ENCODE measurements at places on chromosomes 1 and 21.
A peak's percentile ranks its signal among the peaks of the same experiment; 100 is the strongest.

DNA sequence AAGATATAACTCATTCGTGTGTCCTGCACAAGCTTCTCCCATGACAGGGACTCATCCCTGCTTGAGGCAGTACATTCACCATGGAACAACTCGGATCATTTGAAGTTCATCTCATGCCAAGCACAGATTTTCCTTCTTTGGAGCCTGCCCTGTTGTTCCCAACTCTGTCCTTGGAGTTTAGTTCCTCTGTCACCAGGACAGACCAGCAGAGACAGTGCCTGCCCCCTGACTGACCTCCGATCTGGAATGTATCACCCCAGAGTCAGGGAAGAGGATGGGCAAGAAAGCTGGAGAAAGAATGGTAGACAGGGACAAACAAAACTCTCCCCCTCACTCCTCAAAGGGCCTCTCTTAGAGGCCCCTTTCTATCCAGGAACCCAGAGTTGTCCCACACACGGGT, 5.0 kb downstream of the SHISAL2A start:
- DNase-seq = no peak

GRCh38 chr1:3410142-3410925, 44.1 kb upstream of the ARHGEF16 start:
- DNase-seq = no peak

DNA sequence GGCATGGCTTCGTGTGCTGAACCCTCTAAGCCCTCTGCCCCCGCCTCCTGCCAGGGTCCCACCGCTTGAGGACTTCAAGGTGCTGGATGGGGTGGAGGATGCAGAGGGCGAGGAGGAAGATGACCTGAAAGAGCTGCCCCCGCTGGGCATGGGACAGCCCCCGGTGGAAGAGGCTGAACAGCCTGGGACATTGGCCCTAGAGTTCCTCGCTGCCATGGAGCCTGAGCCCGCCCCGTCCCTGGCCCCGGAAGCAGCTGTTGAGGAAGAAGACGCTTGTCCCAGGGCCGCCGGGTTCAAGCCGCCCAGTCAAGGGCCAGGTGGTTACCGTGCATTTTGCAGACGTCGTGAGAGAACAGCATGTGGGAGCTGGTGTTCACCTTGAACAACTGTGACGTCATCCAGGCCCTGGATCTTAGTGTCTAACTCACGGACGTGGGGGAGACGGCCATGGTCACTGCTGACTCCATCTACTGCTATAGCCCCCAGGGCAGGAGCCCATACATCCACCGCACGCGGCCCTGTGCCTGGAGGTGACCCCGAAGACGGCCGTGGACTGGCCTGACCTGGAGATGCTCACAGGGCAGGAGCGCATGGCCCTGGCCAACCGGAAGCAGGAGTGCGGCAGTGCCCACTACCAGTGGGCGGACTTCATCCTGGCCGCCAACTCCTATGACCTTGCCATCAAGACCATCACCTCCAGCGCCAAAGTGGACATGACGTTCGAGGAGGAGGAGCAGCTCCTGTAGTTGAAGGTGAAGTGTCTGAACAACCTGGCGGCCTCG, 90.1 kb downstream of the PPP1R12B start:
- DNase-seq = no peak

GRCh38 chr1:233240829-233241682, 54.5 kb downstream of the PCNX2 start:
- peak; percentile 16 for DNase-seq
